ENCODE measurements at places on chromosomes 16 and 17.

DNA sequence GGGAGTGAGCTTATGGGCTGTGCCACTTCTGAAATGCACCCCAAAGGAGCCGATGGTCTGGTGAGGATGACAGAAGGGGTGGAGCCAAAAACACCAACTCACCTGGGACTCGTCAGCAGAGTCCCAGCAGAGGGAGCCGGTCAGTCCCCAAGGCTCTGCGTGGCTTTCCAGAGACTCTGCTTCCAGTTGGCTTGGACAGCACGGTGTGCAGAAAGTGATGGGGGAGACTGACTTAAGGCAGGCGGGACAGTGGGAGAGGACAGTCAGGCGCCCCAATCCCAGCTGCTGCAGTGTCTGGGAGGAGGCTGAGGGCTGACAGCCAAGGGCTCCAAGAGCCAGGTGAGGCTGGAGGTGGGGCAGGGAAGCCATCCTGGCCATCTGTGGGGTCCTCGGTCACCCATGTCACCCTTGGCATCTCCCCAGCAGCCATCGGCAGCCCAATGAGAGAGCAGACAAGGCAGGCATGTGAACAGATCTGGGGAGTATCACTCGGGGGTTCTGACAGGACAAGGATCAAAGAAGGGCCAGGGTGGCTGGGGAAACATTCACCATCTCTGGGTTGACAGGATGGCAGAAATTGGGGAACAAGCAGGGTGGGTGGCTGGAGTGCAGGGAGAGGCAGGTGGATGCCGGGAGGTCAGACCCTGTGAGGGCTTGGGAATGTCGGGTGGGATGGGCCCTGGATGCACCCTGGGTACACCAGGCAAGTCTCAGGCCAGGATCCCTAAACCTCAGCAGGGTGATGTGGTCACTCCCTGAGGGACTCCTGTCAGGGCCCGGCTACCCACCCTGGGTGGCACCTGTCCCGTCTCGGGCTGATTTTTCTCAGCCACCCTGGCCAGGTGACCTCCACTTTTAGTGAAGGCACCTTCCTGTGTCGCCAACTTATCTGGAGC, 8.9 kb upstream of the KRTAP17-1 start:
- ATAC-seq = no peak

- peak; percentile 3 for ATAC-seq
Observed at GRCh38 chr16:79601092-79601930, 774 bp upstream of the MAF start.

GRCh38 chr16:29710227-29711219, 31.5 kb downstream of the QPRT start:
- ATAC-seq = peak; percentile 93

- no peak for ATAC-seq
Observed at GRCh38 chr17:7856011-7856810, 1.1 kb downstream of the NAA38 start.

- no peak for ATAC-seq
Observed at GRCh38 chr17:39943702-39944392, 16.3 kb downstream of the LRRC3C start.

- ATAC-seq = no peak
Observed at GRCh38 chr17:75875182-75875939, 3.0 kb downstream of the TRIM47 start.

- peak; percentile 94 for ATAC-seq
Observed at GRCh38 chr17:33469911-33470310, 176.8 kb upstream of the ASIC2 start.

DNA sequence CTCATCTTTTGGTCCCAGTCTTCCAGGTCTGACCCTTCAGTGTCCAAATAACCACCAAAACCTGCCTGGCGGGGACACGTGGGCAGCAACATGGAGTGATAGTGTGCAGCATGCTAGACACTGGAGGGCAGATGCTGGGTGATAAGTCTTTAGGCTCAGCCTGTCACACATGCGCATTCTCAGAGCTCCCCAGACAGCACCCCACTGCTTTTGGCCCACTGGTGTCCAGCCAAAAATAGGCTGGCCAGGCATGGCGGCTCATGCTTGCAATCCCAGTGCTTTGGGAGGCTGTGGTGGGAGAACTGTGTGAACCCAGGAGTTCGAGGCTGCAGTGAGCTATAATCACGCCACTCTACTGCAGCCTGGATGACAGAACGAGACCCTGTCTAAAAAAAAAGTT, 12.3 kb downstream of the GINS2 start:
- no peak for ATAC-seq

GRCh38 chr16:54425068-54425467, 138.5 kb upstream of the IRX3 start:
- ATAC-seq = no peak

GRCh38 chr17:50362661-50363060, 10.3 kb downstream of the MRPL27 start:
- no peak for ATAC-seq

Measured in motor neuron (in vitro differentiated cells).